Right cardiac atrium (tissue), 5 donors: ENCODE measurements at places on chromosomes 5 and 9. TPM values are rescaled to one million over a fixed set of nuclear protein-coding genes. Genes with fewer than 3 reads are reported as not detected.

Gene MARCHF11
- 2.7 TPM for polyA plus RNA-seq

- no peak for DNase-seq
Measured at GRCh38 chr9:112038017-112038408, 137.1 kb downstream of the SUSD1 start.

Gene TAL2
- polyA plus RNA-seq: 0.16 TPM

Gene TXNDC8
- polyA plus RNA-seq: not detected

- no peak for DNase-seq
Measured at GRCh38 chr5:10578293-10578665, 14.4 kb downstream of the ANKRD33B start.

GRCh38 chr5:65479527-65479926 lies 2.2 kb downstream of the ADAMTS6 start:
- no peak for DNase-seq

DNA sequence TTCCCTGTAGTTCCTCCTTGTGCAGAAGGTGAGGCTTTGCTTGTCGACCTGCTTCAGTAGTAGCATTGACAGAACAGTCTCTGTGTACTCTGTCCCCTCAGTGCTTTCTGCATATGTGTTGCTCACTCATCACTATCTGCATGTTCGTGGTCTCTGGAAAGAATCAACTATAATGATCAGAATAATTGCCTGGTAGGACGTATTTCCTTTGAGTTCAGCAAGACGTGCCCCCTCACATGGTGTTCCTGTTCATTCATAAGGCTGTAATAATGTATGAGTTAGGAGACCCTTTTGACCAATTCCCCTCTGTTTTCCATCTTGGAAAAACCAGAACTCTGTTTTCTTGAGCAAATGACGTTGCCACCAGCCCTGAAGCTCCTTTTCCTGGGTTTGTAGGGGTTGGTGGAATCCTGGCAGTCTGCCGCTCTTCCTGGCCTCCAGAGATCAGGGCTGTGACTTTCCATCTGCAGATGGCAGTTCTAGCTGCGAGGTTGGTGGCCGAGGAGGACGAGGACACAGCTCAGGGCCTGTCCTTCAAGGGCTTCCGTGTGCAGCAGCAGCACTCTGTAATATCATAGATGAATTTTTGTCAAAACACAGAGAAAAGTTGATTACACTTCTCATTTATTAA lies 61.9 kb downstream of the EXOSC2 start:
- peak; percentile 63 for DNase-seq

GRCh38 chr5:135264451-135265440 lies 134.3 kb downstream of the MACROH2A1 start:
- no peak for DNase-seq

Gene ENTPD2
- polyA plus RNA-seq: 2.1 TPM
